ENCODE measurements at places on chromosomes 1 and 21.

DNA sequence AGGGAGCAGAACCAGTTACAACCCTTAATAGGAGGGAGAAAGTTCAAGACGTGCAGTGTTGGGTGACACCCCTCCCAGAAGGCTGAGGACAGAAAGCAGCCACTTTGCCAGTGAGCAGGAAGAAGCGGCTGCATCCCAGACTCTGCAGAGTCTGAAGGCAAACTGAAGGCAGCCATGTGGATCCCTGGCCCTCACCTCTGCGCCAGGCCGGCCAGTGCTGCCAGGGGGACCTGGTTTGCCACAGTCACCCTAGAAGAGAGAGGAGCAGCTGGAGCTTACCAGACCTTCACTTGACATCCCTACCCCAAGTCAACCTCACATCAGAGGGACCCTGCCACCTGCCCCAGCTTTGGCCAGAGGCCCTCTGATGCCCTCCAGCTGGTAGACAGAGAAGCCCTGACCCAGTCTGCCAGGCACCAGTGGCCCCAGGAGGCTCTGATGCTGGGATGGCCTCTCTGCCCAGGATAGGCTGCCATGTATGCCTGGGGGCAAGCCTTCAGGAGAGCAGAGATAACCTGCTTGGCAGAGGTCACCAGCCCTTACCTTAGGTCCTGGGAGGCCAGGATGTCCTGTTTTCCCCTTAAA is 16.3 kb upstream of the PEF1 start:
- no peaks in the 10 kb centered on the region for H3K36me3 ChIP-seq
- no peak overlapping the region for H3K27ac ChIP-seq
- DNase-seq, result no peak
- no peaks in the 10 kb centered on the region for H3K27me3 ChIP-seq
- no peaks in the 10 kb centered on the region for H3K4me1 ChIP-seq

GRCh38 chr1:182338806-182339370 is 52.7 kb downstream of the GLUL start:
- H3K4me1 ChIP-seq, result no peaks in the 10 kb centered on the region
- DNase-seq, result no peak
- H3K36me3 ChIP-seq, result no peaks in the 10 kb centered on the region
- H3K27me3 ChIP-seq, result no peaks in the 10 kb centered on the region
- no peak overlapping the region for H3K27ac ChIP-seq

GRCh38 chr1:204255966-204256365 is 42.2 kb upstream of the GOLT1A start:
- no peak overlapping the region for H3K4me3 ChIP-seq
- H3K27me3 ChIP-seq, result no peaks in the 10 kb centered on the region
- H3K27ac ChIP-seq, result no peak overlapping the region
- no peaks in the 10 kb centered on the region for H3K36me3 ChIP-seq
- DNase-seq, result no peak

- no peak overlapping the region for H3K27ac ChIP-seq
- H3K36me3 ChIP-seq, result no peaks in the 10 kb centered on the region
- DNase-seq, result no peak
- no peaks in the 10 kb centered on the region for H3K4me1 ChIP-seq
- H3K4me3 ChIP-seq, result no peak overlapping the region
Measured at GRCh38 chr1:99163671-99164070, 100.6 kb upstream of the PLPPR4 start.

DNA sequence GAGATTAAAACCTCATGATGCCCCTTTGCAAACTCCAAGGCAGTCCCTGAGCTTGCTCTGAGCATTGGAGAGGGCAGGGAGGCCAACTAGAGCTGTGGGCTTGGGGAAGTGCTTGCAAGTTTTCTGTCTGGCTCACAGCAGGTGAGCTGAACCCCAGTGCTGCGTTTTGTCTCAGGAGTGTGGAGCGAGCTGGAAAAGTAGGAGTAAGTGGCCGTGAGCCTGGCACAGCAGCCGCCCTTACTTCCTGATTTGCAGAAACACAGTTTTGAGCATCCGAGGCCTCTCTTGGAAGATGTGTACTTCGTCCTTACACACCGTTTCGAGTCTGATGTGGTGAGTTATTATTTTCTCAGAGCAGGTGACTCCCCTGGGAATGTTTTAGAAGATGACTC is 221.2 kb upstream of the C1orf174 start:
- no peak overlapping the region for H3K27ac ChIP-seq
- H3K36me3 ChIP-seq, result no peaks in the 10 kb centered on the region
- H3K4me1 ChIP-seq, result no peaks in the 10 kb centered on the region
- H3K4me3 ChIP-seq, result no peak overlapping the region

DNA sequence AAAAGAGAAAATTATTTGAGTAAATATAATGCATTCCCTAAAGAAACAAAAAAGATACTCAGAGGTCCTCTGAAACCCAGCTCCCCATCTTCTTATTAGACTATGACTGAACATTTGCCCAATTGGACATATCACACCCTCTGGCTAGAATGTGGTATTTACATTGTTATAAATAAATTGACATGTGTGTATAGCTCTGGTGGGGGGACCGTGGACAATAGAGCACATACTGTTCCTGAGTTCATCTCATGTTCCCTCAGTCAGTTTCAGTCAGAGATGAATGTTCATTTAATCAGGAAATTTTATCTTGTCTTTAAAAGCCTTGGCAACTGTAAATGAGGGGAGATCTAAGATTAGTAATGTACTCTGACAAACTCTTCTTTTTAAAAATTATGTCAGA is 459.3 kb upstream of the ADAMTS5 start:
- H3K4me1 ChIP-seq, result no peaks in the 10 kb centered on the region
- no peak overlapping the region for H3K27ac ChIP-seq
- no peaks in the 10 kb centered on the region for H3K27me3 ChIP-seq
- no peak for DNase-seq

GRCh38 chr1:97814121-97814520 is 106.7 kb downstream of the DPYD start:
- no peaks in the 10 kb centered on the region for H3K36me3 ChIP-seq
- no peak for DNase-seq
- no peak overlapping the region for H3K27ac ChIP-seq
- no peak overlapping the region for H3K4me3 ChIP-seq
- no peaks in the 10 kb centered on the region for H3K4me1 ChIP-seq
- no peaks in the 10 kb centered on the region for H3K27me3 ChIP-seq

DNA sequence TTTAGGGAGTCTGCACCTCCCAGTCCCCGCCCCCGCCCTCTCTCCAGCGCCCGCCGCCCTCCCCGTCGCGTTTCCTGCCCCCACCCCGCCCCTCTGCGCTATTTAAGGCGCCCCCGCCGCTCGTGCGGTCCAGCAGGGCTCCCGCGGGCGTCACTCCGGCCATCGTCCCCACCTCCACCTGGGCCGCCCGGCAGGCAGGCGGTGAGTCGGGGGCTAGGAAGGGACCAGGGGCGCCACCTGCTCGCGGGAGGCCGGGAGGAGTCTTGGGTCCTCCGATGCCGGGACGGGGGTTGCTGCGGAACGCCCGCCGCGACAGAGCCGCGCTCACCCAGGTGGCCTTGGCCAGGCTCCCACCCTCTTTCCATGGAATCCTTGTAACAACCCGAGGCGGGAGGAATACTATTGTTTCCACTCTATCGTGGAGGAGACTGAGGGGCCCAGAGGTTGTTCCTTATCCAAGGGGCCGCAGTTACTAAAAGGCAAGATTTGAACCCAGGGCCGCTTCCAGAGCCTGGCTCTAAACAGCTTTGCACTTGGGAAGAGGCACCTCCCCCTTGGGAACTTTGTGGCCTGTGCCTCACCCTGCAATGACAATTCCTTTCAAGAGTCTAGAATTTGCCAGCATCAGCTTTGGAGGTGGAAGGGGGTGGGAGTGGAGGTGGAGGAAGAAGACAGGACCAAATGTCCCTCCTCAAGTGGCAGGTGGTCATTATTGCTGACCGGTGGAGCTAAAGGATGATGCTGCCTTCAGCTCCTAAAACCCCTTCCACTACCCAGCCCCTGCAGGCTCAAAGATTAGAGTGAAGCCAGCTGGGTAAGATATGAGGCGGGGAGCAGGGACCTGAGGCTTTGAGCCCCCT is at the start of gene GJA4:
GJA4 (plus strand) TSS at position 132 of the 860 bp plus-strand sequence. CDS start 1,215 bp downstream, outside the sequence.
- H3K36me3 ChIP-seq, result no peaks in the 10 kb centered on the region
- H3K4me1 ChIP-seq, result peaks cover 4% of the 10 kb centered on the region
- H3K4me3 ChIP-seq, result peak within 1 kb of the TSS; percentile 63
- DNase-seq, result no peak

DNA sequence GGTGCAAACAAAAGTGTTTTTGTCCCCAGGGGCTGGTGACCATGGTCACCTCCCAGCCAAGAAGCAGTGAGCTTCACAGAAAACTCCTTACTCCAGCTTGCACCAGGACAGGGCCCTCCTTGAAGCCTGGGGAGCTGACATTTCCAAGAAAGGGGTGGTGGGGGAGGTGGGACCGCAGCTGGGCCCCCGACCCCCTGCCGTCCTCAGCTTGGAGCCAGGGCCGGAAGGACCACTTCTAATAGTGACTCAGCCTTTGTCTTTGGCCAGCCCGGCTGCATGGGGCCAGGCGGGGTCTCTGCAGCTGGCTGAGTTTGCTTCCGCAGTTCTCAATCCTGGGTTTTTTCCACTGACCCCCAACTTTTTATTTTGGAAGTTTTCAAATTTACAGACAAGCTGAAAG is 136.5 kb upstream of the POU3F1 start:
- no peaks in the 10 kb centered on the region for H3K27me3 ChIP-seq
- no peaks in the 10 kb centered on the region for H3K36me3 ChIP-seq
- no peak overlapping the region for H3K4me3 ChIP-seq
- H3K4me1 ChIP-seq, result peaks cover 5% of the 10 kb centered on the region
- H3K27ac ChIP-seq, result no peak overlapping the region

DNA sequence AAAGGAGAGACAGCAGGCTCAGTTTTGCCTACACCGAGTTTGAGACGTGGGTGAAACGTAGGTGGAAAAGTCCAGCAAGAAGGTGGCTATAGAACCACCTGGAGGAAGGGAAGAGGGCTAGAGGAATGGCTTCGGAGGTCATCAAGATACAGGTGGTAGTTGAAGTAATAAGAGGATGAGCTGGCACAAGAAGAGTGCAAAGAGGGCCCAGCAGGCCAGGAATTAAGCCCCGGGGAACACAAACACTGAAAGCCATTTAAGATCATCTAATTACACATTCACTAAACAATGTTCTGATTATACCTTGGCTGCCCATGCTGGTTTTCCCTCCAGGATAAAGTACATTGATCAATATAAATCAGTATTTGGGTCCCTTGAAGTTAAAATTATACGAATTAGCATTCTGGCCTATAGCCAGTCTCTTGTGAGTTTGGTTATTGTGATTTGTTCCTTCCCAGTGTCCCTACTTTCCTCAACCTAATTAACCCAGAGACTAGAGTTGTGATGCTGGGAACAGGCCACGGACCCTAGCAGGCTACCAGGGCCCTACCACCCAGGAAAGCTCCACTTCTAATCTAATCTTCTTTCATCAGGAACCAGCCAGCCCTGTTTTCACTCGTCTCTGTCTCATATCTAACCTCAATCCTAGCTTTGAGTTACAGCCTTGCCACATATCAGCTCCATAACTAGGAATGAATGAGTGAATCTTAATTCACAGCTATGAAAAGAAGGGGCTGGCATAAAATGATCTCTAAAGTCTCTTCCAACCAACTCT is 26.4 kb upstream of the PPP1R15B start:
- no peak for DNase-seq
- H3K27me3 ChIP-seq, result no peaks in the 10 kb centered on the region
- peaks cover 2% of the 10 kb centered on the region for H3K36me3 ChIP-seq
- no peaks in the 10 kb centered on the region for H3K4me1 ChIP-seq
- H3K27ac ChIP-seq, result no peak overlapping the region

DNA sequence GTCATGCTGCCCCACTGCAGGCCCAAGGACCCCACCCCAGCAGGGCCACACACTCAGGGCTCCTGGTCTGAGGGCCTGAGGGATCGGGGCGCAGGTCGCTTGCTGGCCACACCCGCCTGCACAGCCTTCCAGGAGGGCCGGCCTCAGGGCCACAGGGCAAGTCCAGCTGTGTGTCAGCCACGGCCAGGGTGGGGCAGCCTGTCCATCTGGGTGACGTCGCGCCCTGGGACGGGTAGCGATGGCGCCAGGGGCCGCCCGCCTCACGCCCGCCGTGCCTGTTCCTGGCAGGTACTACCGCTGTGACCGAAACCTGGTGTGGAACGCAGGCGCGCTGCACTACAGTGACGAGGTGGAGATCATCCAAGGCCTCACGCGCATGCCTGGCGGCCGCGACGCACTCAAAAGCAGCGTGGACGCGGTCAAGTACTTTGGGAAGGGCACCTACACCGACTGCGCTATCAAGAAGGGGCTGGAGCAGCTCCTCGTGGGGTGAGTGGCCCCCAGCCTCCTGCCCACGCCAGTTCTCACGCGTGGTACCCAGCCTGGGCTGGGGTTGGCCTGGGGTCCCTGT is 2.5 kb downstream of the COL6A1 start:
- no peaks in the 10 kb centered on the region for H3K36me3 ChIP-seq
- H3K4me3 ChIP-seq, result no peak overlapping the region
- H3K4me1 ChIP-seq, result peaks cover 12% of the 10 kb centered on the region
- H3K27me3 ChIP-seq, result peaks cover 18% of the 10 kb centered on the region
- DNase-seq, result no peak
